ENCODE measurements at places on chromosomes 1 and 21. TPM values are rescaled to one million over a fixed set of nuclear protein-coding genes. Genes with fewer than 3 reads are reported as not detected.
A peak's percentile ranks its signal among the peaks of the same experiment; 100 is the strongest.

DNA sequence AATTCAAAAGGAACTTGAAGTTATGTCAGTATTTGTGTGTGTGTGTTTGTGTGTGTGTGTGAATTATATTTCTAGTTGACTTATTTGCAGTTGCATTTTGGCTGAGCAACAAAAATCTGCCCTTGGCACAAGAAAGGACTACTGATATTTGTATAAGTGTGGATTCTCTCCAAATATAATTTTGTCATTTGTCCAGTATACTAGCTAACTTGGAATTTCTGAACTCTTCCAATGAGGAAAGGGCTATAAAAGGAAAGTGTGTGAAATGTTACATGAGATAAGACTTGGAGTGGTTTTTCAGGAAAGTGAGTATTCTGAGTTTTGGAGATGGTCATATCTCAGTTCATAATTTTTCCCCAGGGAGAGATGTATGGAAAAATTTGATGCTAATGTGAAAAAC, 1384.1 kb upstream of the B3GALT2 start:
- DNase-seq, result no peak

The SYT11 gene
- 3.7 TPM for total RNA-seq

The TNNT2 gene
- total RNA-seq, result not detected

DNA sequence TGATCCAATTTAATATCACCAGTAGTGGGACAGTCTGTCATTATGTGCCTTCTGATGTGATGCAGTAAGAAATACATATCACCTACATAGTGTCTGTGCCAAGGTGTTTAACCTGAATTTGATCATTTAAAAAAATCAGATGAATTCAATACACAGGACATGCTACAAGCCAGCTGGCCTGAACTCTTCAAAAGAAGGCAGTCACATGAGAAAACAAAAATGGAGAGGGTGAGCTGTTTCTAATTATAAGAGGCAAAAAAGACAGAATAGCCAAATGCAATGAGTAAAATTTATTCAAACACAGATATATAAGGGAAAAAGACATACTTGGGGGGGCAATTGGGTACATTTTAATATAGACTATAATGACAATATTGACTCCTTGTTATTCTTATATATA, 66.5 kb downstream of the ST3GAL3 start:
- DNase-seq, result no peak

DNA sequence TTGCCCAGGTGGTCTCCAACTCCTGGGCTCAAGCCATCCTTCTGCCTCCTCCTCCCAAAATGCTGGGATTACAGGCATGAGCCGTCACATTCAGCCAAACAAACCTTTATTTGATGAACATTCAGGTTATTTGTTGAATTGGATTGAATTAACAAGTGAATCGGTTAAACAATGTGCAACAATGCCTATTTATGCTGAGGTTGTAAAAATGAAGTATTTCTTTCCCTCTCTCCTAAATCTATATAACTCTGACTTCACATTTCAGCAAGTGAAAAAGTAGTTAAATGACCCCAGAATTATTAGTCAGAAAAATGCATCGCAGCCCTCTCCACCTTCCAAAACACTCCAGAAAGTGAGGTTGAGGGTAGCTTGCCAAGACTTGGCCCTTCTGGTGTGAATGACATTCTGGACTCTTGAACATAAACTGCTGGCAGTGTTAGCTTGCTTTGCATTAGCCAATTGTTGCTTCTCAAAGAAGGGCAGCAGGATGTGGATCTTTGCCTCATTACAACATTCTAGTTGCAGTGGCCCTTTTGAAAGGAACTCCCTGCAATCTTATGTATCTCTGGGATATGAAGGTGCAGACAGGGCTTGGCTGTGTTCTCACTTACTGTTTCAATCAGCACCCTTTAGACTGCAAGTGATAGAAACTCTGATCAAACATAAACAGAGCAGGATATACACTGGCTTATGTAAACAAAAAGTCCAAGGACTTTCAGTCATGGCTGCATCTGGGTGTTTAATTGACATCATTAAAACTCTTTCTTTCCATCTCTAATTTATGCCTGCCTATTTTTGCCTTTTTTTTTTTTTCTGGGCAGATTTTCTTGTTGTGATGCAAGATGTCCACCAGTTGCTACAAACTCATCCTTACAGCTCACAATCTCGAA, 22.4 kb downstream of the EDN2 start:
- peak; percentile 57 for DNase-seq

GRCh38 chr21:36572039-36572438, 92.1 kb upstream of the CLDN14 start:
- DNase-seq, result no peak

The PRDX6 gene
- 301 TPM for total RNA-seq

- no peak for DNase-seq
Observed at GRCh38 chr21:34075760-34076660, 2.6 kb downstream of the MRPS6 start.

The VAMP4 gene
- 18.3 TPM for total RNA-seq

GRCh38 chr1:24202556-24202955, 15.5 kb upstream of the IFNLR1 start:
- DNase-seq, result no peak

The LIN9 gene
- 1.9 TPM for total RNA-seq

The DTL gene
- 1.6 TPM for total RNA-seq

DNA sequence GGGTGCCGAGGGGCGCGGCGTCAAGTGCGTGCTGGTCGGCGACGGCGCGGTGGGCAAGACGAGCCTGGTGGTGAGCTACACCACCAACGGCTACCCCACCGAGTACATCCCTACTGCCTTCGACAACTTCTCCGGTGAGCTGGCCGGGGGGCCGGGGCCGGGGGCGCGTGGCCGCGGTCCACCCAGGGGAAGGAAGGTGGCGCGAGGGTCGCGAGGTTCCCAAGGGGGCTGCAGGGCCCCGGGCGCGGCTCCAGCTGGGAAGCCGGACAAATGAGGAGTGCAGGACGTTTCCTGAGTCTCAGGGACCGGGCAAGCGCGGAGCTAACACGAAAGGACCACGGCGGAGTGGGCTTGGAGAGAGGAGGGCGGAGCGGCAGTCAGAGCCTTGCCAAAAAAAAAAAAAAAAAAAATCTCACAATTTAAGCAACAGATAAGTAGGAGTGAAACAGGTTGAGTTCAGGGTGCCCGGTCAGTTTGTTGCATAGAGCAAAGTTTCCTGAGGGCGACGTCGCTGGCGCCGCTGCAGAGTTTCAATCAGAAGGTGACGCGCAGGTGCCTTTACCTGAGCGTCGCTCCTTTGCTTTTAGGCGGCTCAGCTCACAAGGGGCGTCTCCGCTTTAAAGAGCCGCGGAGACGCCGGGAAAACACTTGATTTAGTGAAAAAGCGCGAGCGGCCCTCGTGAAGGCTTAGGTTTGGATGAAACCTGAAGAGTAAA, 750 bp downstream of the RHOU start:
- peak; percentile 77 for DNase-seq

The FCAMR gene
- not detected for total RNA-seq

GRCh38 chr1:160550572-160551034, 27.5 kb upstream of the SLAMF6 start:
- DNase-seq, result no peak

GRCh38 chr21:42672699-42673458, 19.5 kb downstream of the PDE9A start:
- no peak for DNase-seq

- DNase-seq, result no peak
Observed at GRCh38 chr1:93652323-93652949, 29.2 kb downstream of the BCAR3 start.

GRCh38 chr1:221576268-221576667, 165.6 kb downstream of the DUSP10 start:
- no peak for DNase-seq

DNA sequence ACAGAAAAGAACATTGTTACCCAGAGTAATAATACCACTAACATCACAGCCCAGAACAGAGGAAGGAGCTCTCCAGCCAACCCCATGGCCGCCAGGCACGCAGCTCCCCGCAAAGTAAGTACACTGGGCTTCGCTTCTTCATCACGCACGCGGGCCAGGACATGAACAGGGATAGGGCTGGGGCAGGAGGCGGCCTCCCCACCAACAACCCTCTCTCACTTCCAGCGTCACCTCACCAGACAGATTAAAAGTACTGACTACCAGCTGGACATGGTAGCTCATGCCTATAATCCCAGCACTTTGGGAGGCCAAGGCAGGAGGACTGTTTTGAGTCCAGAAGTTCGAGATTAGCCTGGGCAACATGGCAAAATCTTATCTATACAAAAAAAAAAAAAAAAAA, 78.3 kb downstream of the NPHP4 start:
- DNase-seq, result no peak

DNA sequence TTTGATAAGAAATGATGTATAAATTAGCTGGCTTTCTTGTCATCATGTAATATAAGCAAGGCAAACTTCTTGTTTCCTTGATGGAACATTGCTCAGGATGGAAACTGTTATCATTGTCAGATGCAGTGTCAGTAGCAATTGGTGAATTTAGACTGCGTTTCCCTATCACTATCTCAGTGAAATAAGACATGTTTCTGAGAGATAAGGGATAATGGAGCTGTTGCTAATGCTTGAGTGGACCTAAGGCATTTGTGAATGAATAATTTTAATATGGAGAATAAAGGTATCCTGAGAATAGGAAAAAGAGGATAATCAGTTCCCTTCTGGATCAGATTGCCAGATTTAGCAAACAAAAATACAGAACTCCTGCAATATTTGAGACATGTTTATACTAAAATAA, 160.9 kb downstream of the HLX start:
- no peak for DNase-seq

The CRB1 gene
- total RNA-seq, result not detected

The BMP8B gene
- total RNA-seq, result 6.6 TPM

GRCh38 chr1:167825419-167826079, 88.4 kb downstream of the ADCY10 start:
- DNase-seq, result no peak

The TMEM51 gene
- total RNA-seq, result 6.1 TPM

DNA sequence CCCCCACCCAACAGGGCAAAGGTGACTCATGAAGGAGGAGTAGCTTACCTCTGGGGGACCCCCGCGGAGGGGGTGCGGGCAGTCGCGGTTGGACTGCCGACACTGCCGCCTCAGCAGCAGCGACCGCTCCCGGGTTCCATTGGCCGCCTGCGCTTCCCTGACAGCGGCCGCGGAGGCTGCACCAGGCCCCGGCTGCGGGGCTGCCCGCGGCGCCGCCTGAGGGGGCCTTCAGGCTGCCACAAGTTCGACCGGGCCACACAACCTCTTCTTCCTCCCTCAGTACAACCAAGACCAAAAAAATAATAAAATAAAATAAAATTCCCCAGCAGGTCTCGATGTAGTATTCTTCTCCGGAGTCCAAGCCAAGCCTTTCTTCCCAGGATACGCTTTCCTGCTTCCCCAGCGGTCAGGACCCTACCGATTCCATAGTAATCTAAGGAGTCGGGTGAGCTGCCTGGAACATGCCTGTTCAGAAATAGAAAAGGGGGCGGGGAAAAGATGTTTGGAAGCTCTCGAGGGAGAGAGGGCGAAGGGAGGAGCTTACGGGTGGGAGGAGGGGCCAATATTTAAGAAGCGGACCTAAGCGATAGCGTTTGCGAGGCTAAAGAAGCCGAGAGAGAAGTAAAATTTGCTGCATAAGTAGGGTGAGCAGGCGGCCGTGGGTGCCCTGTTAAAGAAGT, at the start of gene PI4KB:
TSS of gene PI4KB (minus strand) at position 194 of the 680 bp plus-strand sequence. CDS start 10,935 bp downstream, outside the sequence.
- DNase-seq, result peak; percentile 94

DNA sequence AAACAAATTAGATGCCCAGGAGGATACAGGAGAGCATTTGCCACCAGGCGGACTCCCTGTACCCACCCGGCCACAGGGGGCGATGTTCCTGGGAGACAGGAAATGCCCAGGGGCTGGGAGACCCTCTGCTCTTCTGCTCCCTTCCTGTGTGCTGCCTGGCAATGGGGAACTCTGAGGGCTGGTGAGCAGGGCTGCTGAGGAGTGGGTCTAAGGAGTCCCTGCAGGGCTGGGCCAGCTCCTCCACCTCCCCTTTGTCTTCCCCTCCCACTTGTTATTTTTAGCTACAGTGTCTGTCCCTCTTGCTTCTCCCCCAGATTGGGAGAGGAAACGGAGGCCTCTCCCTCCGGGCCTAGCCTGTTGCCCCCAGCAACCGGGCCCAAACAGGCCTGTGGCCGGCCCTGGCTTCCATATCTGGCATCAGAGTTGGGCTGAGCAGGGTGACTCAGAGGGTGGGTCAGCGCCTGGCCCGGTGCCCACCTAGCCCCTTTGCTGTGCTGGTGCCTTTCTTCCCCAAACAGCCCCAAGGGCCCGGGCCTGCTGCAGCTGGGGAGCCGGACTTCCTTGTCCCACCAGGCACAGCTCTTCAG, 11.6 kb downstream of the LMNA start:
- peak; percentile 70 for DNase-seq

- peak; percentile 34 for DNase-seq
Observed at GRCh38 chr1:77655431-77655974, 27.0 kb downstream of the ZZZ3 start.

DNA sequence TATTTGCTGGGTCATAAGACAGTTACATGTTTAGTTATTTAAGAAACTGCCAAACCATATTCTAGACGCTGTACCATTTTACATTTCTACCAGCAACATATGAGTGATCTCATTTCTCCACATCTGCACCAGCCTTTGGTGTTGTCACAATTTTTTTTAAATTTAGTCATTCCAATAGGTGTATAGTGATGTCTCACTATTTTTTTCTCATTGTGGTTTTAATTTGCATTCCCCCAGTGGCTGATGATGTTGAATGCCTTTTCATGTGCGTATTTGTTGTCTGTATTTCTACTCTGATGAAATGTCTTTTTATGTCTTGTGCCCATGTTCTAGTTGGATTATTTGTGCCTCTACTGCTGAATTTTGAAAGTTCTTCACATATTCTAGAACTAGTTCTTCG, 38.4 kb downstream of the NFASC start:
- no peak for DNase-seq
